Umbilical cord (tissue), 2 donors: ENCODE measurements at places on chromosomes 4 and X. TPM values are rescaled to one million over a fixed set of nuclear protein-coding genes. Genes with fewer than 3 reads are reported as not detected.

The DYNLT3 gene
- total RNA-seq = 46.5 TPM

The GASK1B gene
- total RNA-seq = 150 TPM

The SORCS2 gene
- total RNA-seq = 9.6 TPM

- no peak for DNase-seq
Measured at GRCh38 chr4:95546221-95546620, 2.6 kb downstream of the UNC5C start.

- DNase-seq = no peak
Measured at GRCh38 chrX:109939498-109939897, 63.4 kb upstream of the TMEM164 start.

DNA sequence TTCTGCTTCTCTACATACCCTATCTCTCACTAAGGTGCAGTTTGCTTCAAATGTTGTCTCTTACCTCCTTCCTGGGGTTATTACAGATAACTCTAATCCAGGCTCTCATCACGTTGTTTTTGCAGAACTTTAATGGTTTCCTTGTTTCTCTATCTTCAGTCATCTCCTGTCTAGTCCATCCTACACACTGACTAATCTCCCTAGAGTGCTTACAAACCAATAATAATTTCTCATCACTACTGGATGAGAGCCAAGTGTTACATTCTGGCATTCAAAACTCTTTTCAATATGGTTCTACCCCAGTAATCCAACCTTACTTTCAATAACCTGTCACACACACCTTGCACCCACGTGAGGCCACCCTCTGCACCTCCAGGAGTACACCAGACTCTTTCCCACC is 86.1 kb downstream of the SYNPO2 start:
- DNase-seq = no peak

DNA sequence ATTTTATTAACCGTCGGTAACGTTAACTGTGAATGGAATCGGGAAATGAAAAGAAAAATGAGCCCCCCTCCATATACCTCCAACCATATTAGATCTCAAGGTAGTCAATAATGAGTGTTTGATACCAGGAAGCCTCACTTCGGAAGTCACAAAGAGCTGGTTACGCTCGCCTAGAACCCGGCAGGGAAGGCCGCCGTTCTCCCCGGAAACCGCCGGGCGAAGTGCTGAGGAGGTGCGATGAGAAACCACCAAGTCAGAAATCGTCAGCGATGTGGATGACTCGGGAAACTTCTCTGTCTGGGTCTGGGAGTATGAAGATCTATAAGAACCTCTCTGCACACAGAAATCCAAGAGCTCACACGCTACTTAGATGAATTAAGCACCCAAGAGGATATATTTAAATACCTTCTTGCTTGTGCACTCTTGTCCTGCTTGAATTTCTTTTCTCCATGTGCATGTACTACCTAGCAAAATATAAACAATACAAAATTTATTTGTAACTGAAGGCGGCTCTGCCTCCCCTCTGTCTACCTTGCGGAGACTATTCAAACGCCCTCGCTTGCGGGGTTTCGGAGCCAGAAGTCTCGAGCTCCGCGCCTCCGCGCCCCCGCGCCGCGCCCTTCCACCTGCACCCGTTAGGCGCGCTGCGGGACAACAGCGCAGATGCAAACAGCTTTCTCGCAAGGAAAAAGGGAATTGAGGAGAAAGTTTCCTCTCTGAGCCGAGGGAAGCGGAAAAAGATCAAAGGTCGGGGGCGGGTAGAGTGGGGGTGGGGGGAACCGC is 17.8 kb downstream of the NKX6-1 start:
- DNase-seq = no peak

GRCh38 chr4:42632653-42633382 is 24.1 kb downstream of the ATP8A1 start:
- DNase-seq = no peak

GRCh38 chrX:20080277-20080676 is 36.4 kb downstream of the MAP7D2 start:
- no peak for DNase-seq
